GM20000 (cell line): ENCODE measurements at places on chromosomes 12 and 14.

DNA sequence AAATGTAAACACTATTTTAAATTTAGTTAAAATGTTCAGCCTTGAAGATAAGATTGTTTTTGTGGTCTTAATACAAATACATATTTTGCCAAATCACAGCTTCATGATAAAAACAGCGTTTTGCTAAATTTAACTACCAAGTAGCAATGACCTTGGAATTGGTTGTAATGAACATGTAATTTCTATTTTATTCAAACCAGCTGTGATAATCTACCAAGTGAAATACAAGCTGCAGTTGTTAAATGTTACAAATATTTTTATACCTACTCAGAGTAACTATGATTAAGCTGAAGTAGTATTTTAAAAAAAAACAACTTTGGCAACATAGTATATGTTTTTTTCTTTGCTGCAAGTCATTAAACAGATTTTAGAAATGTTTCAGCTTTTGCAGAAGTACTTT is 96.2 kb downstream of the CPSF2 start:
- no peak for DNase-seq

DNA sequence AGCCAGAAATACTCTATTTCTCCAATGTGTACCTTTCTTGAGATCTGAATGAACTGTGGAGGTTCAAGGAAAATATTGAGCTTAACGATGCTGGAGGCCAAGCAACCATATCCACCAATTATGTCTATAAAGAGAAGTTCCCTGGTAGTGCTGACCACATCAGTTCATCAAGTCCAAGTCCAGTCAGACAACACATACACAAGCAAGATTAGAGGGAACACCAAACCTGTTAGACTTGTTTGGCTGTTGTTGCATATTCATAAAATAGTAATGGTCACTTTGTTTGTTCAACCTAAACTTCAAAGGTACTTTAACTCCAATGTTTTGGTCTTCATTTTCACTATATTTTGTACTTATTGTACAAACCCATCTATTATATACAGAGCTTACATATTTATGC is 81.6 kb downstream of the LMO3 start:
- DNase-seq, result no peak

- peak; percentile 16 for DNase-seq
Measured at GRCh38 chr14:75615200-75615599, 36.8 kb downstream of the FLVCR2 start.

GRCh38 chr12:117404940-117405339 is 43.5 kb upstream of the NOS1 start:
- DNase-seq, result no peak

GRCh38 chr12:87812030-87812429 is 217.2 kb downstream of the C12orf50 start:
- no peak for DNase-seq

DNA sequence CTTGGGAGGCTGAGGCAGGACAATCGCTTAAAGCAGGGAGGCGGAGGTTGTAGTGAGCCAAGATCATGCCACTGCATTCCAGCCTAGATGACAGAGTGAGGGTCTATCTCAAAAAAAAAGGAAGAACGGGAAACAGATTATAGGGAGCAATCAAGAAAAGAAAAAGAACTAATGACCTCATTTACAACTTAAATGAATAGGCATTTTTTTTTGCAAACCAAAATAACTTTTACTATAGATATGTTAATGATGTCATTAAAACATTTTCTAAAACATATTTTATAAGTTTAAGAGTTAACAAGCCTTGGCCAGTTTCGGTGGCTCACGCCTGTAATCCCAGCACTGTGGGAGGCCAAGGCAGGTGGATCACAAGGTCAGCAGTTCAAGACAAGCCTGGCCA is 6.8 kb upstream of the RESF1 start:
- no peak for DNase-seq

DNA sequence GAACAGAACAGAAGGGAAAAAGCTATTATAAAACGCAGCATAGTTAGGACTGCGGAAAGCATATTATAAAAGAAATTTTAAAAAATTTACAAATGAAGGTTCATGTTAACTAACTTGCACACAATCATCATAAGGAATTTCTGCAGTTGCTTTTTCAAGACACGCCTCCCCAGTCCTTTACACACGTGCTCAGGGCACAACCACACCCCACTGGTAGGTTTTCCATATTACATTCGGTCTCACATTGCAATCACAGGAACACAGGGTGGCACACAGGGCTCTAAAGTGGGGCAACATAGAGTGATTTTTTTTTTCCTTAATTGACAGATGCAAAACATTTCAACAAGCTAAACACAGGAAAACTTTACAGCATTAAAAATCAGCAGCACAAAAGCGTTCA is 69.7 kb downstream of the DICER1 start:
- no peak for DNase-seq

DNA sequence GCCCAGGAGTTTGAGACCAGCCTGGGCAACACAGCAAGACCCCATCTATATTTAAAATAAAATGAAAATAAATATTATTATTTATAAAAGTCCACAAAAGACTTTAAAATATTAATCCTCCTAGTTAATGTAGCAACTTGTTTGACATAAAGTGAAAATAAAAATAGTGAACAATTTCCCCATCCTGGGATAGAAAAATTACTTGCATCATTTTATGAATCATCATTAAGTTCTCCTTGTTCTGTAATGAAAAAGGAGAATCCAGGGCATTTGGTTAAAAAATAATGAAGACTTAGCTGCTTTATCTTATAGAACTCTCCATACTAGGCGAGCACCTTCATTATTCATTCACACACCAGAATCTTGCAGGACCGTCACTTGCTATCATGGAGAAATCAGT is 66.1 kb downstream of the ELK3 start:
- no peak for DNase-seq

- DNase-seq, result no peak
Measured at GRCh38 chr12:27806259-27806658, 26.2 kb upstream of the MANSC4 start.

- DNase-seq, result no peak
Measured at GRCh38 chr12:62481843-62482540, 15.4 kb downstream of the MON2 start.

- DNase-seq, result no peak
Measured at GRCh38 chr12:57177354-57177753, 29.9 kb upstream of the LRP1-AS start.

- DNase-seq, result no peak
Measured at GRCh38 chr12:82176761-82177490, 181.3 kb downstream of the CCDC59 start.

GRCh38 chr12:78804262-78804661 is 60.3 kb upstream of the SYT1 start:
- DNase-seq, result no peak

DNA sequence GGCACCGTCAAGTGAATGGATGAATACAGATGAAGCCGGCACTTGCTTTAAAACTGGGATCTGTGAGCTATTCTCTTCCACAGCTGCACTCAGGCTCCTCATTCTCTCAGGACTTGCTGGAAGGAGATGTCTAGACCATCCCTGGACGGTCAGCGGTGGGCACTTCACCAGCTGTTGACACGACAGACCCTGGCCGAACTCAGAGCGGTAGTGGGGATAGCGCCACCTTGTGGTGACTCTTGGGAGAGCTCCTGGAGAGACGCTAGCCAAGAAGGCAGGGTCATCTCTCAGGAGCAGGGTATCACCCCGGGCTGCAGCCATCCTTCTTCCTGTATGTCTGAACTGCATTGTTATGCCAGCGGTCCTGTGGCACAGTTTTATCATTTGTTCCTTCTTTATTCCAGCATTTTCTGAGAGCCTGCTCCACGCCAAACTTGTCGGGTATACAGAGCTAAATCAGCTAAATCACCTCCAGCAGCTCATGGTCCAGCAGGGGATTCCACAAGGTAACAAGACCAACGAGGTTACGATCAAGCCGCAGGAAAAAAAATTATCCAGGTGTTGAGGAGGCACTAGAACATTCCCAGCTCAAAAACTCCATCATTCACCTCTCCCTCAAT is 10.0 kb downstream of the WNT1 start:
- peak; percentile 87 for DNase-seq

DNA sequence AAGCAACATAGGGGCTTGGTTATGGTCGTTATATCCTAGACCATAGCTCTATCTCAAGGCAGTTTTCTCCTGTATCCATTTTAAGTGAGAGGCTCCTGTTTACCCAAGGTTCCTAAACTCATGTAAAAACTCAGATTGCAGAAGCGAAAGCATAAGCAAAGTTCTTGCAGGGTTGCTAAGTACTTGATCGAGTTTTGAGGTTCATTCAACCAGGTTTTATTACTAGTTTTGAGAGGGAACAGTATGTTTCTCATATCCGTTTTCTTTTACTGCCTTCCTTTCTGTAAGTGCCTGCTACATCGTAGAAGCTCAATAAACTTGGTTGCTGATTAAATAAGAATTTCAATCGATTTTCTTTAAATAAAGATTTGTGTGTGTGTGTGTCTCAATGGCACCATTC is 5.1 kb downstream of the AKAP3 start:
- peak; percentile 24 for DNase-seq

DNA sequence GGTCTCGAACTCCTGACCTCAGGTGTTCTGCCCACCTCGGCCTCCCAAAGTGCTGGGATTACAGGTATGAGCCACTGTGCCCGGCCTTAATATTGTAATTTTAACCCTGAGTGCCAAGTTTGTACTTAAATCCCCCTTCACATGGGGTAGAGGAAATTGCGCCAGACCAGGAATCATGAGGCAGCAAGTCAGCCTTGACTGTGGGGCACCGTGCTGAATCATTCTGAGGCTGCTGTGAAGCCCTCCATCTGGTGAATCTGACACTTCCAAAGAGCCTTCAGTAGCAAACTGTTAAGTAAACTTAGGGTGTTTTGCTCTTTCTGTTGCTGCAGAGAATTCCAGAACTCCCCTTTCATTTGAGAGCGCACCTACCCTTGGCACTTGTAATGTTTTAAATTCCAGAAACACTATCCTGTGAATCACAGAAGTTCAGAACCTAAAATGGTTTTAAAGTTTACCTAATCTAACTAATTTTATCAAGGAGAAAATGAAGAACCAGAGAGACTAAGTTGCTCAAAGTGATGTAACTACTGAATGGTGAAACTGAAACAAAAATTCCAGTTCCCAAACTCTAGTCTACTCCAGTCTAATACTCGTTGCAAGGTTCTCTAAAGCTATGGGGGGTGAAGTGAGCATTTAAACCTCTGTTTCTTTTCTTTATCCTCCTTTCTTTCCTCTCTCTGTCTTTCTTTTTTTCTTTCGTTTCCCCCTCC is 7.5 kb downstream of the HEBP1 start:
- DNase-seq, result no peak

- no peak for DNase-seq
Measured at GRCh38 chr12:3291939-3292338, 199.1 kb upstream of the PRMT8 start.

- DNase-seq, result no peak
Measured at GRCh38 chr14:80523518-80524117, 312.3 kb upstream of the DIO2 start.

GRCh38 chr12:85322715-85323114 is 42.7 kb downstream of the ALX1 start:
- peak; percentile 12 for DNase-seq

- no peak for DNase-seq
Measured at GRCh38 chr14:60164404-60164711, 840 bp downstream of the DHRS7 start.

- no peak for DNase-seq
Measured at GRCh38 chr14:77485256-77485655, 13.4 kb downstream of the ISM2 start.

- DNase-seq, result no peak
Measured at GRCh38 chr12:23757541-23757962, 191.9 kb downstream of the SOX5 start.

DNA sequence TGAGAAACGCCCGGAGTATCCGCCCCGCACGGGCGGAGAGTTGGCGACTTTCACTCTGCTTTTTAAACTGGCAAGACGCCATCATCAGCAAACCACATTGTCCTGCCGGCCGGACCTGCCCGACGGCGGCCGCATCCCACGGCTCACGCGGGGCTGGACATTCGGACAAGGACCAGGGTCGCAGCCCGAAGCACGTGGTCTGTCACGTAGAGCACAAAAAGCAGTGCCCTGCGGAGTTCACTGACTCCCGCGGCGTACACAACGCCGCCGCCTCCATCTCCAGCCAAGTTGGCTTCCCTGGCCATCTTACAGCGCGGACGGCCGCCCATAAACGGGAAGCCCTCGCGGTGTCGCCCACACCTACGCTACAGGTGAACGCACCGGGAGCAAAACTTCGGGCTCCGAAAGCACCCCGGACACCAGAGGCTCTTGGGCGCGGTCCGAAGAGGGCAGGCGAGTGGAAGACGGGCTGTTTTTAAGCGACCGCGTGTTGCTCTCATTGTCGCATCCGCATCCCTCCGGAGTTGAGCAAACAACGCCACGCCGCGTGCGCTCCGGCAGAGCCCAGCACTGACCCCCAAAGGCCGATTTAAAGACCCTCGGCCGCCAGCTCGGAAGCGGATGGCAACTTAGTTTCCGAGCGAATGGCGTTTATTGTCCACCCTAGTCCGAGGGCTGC is 966 bp downstream of the SINHCAF start:
- DNase-seq, result peak; percentile 55

GRCh38 chr12:95963096-95963495 is 20.0 kb downstream of the AMDHD1 start:
- no peak for DNase-seq

GRCh38 chr12:11653215-11653753 is 3.8 kb downstream of the ETV6 start:
- DNase-seq, result peak; percentile 67

- peak; percentile 87 for DNase-seq
Measured at GRCh38 chr14:35534873-35535482, 1.0 kb downstream of the INSM2 start.

- no peak for DNase-seq
Measured at GRCh38 chr14:76015191-76015590, 29.6 kb downstream of the IFT43 start.

- no peak for DNase-seq
Measured at GRCh38 chr12:116587270-116587669, 28.1 kb downstream of the MAP1LC3B2 start.

DNA sequence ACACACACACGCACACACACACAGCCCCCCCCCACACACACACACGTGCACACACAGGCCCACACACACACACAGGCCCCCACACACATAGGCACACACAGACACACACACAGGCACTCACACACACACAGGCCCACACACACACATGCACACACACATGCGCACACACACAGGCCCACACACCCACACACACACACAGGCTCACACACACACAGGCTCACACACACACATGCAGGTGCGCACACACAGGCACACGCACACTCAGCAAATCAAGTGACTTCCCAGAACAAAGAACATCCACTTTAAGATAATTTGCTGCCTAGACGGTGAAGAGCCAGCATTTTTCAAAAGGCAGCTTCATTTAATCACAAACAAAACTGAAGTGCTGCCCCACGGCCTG is 78.5 kb upstream of the FBRSL1 start:
- DNase-seq, result no peak

GRCh38 chr14:61218157-61218556 is 63.0 kb downstream of the TMEM30B start:
- DNase-seq, result no peak

- DNase-seq, result peak; percentile 82
Measured at GRCh38 chr12:110826592-110827200, 20.1 kb upstream of the CCDC63 start.

- no peak for DNase-seq
Measured at GRCh38 chr14:93056840-93057585, 58.7 kb downstream of the ITPK1 start.

- DNase-seq, result no peak
Measured at GRCh38 chr12:63805704-63806672, 26.3 kb downstream of the RXYLT1 start.

- no peak for DNase-seq
Measured at GRCh38 chr12:90842477-90842876, 112.5 kb downstream of the CCER1 start.

GRCh38 chr14:104101651-104102281 is 16.3 kb downstream of the ASPG start:
- no peak for DNase-seq

GRCh38 chr12:6532927-6533652 is 1.2 kb upstream of the GAPDH start:
- peak; percentile 63 for DNase-seq

GRCh38 chr12:16681196-16681595 is 75.2 kb upstream of the LMO3 start:
- DNase-seq, result no peak
